CD4-positive, alpha-beta T cell treated with Interleukin-17A for 1 hour (primary cell): ENCODE measurements at places on chromosomes 11 and 22.

DNA sequence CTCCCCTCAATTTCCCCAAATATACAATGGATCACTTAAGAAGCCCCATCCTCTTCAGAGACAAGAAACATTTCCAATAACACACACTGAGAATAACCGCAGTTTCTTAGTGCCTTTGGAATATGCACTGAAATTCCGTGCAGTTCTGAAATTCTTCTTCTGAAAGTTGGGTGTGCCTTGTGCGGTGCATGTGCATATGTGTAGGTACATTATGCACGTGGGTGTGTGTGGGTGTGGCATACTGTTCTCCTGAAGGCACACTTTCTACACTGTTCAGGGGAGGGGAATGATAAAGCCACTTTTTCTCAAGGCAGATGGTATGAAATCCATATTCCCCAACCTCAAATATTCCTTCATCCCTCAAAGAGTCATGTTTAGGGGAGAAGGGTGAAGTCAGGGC is 1.7 kb downstream of the EXPH5 start:
- no peak for DNase-seq

- no peak for DNase-seq
Observed at GRCh38 chr11:105609341-105609781, 512 bp upstream of the GRIA4 start.

DNA sequence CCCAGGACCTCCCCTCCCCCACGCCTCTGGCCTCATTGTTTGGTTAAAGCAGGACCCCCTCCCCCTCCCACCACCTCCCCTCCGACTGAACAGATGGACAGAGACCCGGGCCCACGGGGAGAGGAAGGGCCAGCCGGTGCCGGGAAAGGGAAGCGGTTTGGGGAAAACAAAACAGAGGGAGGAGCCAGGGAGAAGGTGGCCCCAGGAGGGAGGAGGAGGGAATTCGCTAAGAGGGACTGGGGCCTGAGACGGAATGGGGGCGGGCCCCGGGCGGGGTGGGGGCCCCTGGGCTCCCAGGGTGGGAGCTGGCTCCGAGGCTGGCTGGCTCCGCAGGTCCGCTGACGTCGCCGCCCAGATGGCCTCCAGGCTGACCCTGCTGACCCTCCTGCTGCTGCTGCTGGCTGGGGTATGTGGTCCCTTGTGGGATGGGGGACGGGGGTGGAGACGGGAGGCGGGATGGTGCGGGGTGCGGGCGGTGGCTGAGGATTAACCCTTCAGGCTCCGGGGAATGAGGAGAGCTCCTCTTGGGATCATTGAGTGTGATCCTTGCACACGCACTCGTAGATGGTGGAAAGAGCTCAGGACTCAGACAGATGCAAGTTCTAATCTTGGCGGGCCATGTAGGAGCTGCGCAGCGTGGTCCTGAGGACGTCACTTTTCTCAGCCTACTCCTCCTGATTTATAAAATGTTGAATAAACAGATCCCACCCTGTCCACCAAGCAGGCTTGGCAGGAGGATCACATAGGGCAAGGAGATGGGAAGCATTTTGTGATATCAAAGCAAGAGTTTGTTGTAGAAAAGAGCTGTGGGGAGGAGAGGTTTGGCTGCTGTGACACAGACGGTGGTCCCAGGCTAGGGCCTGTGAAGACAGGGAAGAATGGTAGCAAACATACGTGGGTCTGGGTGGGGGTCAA is 688 bp downstream of the SERPING1 start:
- no peak for DNase-seq

DNA sequence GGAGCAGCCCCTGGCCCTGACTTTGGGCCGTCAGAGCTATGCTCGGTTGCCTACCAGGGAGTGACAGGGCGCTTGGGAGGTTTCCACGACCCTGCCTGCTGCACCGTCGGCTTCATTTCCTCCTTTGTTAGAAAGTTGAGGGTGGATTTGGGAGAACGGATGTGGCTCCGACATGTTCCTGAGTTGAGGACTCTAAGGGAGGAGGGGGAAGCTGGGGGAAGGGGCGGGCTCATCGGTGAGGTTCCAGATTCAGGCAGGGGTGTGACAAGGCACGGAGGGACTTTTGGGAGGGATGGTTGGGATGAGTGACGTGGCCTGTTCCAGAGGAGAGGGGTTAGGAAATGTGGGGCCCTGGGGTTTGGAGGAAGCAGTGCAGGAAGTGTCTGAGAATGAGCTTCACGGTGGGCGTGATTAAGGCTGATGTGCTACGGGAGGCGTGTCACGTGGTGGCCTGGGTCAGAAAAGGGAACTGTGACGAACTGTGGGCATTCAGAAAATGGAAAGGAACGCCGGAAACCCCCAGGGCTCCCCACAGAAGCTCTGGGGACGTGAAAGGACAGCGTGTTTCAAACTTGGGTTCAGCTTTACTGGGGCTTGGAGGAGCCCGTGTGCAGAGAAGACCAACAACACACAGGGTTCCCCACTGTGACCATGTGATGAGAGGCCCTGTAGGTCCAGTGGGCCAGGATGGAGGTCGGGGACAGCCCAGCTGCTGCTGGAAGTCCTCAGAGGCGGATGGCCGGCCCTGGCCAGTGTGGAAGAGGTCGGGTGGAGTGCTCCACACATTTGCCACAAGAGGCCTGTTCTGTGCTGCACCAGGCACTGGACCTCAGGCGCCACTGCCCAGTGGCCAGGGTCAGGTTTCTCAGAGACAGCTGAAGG is 2.8 kb downstream of the PARVB start:
- DNase-seq, result peak; percentile 89

DNA sequence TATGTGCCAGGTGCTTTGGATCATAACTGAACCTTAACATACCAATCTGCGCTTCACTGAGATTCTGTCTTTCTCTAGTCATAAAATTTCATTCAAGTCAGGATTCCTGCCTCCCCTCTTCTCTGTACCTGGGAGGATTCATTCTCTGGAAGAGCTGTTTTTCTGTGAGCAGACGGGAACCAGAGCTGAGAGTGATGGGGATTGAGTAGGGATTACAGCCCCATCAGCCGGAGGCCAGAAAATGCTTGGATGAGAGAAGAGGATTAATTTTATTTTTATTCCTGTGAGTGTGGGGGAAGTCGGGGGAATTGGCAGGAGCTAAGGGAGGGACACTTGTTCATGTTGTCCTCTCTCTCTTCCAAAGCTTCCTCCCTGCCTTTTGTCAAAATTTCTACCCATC is 4.7 kb downstream of the STX3 start:
- no peak for DNase-seq

DNA sequence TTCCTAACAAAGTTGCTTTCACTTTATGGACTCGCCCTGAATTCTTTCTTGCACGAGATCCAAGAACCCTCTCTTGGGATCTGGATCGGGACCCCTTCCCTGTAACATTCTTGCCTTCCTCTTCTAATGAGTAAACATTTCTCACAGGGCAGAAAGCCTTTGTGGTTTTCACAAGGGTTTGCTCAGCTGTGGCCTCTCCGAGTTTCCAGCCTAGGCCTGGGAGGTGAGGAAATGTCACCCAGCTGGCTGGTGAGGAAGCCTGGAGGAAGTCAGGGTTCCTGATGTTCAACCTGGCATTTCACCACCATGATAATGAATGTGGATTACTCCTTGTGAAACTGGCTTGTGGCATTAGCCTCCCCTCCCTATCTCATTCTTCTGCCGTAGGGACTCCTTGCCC is 224.9 kb downstream of the DSCAML1 start:
- DNase-seq, result no peak

DNA sequence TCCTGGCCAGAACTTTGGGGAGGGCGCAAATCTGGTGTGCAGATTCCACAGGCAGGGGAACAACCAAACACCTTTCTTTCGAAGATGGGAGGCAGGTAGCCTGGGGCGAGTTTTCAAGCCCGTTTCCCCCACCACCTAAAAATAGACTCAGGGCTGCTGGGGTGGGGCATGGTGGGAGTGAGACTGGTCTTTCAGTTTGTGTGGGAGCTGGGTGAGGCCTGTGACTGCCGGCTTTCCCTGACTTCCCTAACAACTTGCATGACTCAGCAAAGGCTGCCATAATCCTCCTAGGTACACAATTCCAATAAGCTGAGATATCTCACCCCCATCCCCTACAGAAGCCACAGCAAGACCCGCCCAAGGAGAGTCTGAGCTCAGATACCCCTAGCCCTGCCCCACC is 4.3 kb upstream of the OR5B12 start:
- DNase-seq, result no peak

DNA sequence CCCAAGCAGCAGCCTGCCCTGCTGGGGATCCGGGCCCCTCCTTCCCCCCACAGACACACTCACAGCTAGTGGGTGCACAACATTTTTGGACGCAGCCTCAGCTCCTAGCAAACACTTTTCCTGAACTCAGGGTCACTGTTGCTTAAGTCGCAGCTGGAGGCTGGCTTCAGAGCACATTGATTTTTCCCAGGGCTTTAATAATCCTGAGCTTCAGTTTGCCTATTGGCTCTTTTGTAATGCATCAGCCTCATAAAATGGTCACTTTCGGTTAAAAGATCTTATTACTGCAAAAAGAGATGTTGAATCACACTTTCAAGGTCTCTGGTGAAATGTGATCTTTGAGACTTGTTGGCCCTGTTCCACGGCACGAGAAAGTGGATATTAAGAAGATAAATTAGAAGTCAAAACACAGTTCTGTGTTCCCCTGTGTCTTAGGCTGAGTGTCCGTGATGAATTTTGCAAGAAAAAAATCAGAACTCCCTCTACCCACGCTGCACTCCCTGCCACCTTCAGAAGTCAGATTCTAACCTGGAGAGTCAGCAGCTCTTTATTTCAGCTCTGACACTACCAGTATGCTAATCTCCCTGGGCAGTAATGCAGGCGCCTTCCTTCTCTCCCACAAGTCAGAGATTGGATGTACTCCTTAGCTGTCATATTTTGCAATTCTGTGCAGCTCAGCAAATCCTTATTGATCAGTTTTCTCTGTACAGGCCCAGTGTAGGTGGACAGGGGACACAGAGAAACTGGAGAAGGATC is 158.2 kb upstream of the E2F8 start:
- no peak for DNase-seq

DNA sequence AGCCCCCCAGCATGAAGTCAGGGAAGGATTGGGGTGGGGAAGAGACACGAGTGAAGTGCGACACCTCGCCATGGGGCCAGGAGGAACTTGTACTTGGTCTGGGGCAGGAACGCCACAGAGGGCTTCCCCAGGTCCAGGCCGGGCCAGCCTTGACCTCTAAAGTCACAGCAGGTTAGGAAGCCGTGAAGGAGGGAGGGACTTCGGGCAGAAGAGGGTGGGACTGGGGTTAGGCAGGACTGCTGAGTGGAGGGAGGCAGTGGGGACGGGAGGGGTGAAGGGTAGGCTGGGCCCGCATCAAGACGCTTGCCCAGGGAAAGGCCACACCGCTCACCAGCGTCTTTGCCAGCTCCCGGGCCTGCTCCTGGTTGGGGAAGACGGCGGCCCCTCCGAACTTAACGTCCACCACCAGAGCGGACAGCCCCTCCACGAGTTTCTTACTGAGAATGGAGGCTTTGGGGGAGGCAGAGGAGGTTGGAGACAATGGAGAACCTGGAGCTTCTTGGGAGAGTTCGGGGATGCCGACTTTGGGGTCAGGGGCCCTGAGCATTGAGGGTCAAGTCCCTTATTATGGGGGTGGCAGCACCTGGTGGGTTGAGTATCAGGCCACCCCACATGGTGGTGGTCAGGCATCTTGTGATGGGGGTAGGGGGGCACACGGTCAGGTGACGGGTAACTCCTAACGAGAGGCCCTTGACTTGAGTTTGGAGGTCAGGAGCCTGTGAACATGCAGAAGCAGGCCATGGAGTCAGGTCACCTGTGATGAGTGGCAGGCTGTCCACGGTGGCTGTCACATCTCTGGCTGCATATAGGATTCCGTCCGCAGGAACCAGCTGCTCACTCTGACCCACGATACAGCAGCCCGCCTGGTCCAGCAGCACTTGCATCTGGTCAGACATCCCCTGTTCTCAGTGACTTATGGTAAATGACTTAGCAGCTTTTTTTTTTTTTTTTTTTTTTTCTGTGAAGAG is 1.7 kb upstream of the SCO2 start:
- peak; percentile 56 for DNase-seq

GRCh38 chr11:99418927-99419720 is 398.4 kb downstream of the CNTN5 start:
- DNase-seq, result no peak

- no peak for DNase-seq
Observed at GRCh38 chr11:125393331-125393730, 102.7 kb downstream of the FEZ1 start.

GRCh38 chr22:37750596-37751162 is 53.8 kb downstream of the TRIOBP start:
- no peak for DNase-seq
